ENCODE measurements at places on chromosomes 2 and 18.

- no peak for DNase-seq
Measured at GRCh38 chr2:229650901-229651300, 63.5 kb downstream of the DNER start.

GRCh38 chr2:38079116-38080052 is 3.4 kb upstream of the CYP1B1 start:
- no peak for DNase-seq

- no peak for DNase-seq
Measured at GRCh38 chr2:174682007-174682577, 82.2 kb downstream of the CHRNA1 start.

- no peak for DNase-seq
Measured at GRCh38 chr2:101803128-101803527, 105.6 kb downstream of the MAP4K4 start.

Data from NCI-H187 (cell line).